ENCODE measurements at places on chromosomes 6 and 20.

DNA sequence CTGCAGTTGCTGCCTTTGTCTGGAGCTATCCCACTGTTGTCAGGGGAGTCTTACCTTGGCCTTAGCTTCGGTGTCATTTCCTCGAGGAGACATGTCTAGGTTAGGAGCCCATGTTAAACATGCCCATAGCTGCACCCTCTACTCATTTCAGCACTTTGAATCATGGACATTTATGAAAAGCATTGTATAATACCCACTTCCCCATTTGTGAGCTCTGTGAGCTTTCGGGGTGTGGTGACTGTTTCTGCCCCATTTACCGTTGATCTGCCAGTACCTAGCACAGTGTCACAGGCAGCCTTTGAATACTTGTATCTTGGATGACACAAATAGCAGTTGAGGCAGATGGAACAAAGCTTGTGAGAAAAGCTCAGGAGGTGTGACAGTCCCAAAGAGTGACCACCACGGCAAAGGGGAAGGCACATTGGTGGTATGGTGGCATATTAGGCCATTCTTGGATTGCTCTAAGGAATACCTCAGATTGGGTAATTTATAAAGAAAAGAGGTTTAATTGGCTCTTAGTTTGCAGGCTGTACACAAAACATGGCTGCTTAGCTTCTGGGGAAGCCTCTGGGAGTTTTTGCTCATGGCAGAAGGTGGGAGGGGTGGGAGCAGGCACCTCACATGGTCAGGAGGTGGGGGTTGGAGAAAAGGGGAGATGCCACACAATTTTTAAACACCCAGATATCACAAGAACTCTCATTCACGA lies 42.0 kb downstream of the JARID2 start:
- no peak for DNase-seq

- no peak for DNase-seq
Observed at GRCh38 chr20:19947611-19948264, 69.4 kb upstream of the NAA20 start.

DNA sequence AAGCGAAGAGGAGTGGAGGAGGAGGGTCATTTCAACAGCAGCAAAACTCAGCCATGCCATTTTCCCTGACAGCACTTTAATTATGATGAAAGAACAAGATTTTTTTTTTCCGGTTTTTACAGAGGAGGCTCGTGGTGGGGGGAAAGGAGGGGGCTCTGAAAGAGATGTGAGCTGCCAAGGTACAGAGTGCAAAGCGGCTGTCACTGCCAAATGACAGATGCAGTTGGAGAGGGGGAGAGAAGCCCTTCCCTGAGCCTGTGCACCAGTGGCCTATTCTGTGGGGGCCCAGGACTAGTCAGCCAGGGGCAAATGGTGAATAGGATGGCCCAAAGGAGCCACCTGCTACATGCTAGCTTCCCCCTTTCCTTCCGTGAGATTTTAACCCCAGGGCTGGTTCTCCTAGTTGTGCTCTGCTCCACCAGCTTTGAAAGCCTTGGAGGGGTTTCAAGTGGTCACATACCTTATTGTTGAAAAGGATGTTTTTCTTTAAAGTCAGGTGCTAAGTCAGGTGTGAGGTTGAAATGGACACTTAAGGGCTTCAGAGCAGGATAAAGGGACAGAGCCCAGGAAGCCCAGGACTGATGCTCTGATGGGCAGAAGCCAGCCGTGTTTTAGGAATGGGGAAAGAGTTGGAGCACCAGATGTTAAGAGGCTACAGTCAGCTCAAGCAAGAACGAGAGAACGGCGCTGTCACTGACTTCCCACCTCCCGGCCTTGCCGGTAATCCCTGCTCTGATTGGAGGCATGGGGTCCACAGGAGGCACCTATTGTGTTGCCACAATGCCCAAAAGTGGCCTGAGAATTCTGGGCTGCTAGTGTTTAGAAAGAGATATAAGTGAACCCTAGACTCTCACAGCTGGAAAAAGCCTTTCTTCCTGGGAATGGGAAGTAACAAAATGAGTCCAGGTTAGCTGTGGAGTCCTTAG lies 24.8 kb downstream of the GNAS start:
- no peak for DNase-seq

DNA sequence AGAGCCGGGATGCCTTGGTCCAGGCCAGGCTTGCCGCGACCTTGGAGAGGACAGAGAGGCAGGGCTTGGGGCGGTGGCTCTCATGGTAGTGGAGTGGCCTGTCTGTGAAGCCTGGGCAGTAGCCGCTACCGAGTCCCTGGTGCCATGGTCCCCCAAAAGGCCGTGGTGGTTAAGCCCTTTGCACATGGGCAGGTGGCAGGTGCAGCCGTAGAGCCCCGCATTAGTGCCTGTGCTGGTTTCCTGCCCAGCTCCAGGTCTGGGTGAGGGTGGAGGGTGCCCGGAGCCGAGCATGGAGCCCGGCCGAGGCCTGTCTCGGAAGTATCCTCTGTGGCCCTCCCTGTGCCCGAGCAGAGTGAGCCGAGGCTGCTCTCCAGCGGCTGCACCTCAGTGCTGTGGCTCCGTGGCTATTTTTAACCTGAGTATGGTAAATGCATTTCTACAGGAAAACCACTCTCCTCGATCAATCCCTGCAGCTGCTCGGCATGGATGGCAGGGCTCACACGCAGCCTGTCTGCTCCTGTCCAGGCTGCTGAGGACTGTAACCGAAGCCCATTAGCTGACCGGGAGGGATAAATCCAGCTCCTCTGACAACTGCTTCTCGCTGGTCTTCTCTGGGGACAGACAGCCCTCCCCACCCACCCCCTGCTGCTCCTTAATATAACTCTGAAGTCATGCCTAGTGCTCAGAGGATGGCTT lies 36.3 kb upstream of the GATA5 start:
- no peak for DNase-seq

GRCh38 chr6:30154709-30155519 lies 6.1 kb downstream of the TRIM10 start:
- DNase-seq = no peak

GRCh38 chr6:142881290-142881689 lies 63.7 kb downstream of the HIVEP2 start:
- DNase-seq = no peak

Measured in heart right ventricle (tissue), 16 donors.